A172 (cell line): ENCODE measurements at places on chromosomes 13 and 19. TPM values are rescaled to one million over a fixed set of nuclear protein-coding genes. Genes with fewer than 3 reads are reported as not detected.
A peak's percentile ranks its signal among the peaks of the same experiment; 100 is the strongest.

PNMA8B gene
- not detected in 2 replicates for total RNA-seq

GRCh38 chr19:31520633-31521032, 171.4 kb upstream of the TSHZ3 start:
- DNase-seq: no peak

GRCh38 chr19:10069046-10069445, 17.1 kb upstream of the SHFL start:
- peak; percentile 38 for DNase-seq

DNA sequence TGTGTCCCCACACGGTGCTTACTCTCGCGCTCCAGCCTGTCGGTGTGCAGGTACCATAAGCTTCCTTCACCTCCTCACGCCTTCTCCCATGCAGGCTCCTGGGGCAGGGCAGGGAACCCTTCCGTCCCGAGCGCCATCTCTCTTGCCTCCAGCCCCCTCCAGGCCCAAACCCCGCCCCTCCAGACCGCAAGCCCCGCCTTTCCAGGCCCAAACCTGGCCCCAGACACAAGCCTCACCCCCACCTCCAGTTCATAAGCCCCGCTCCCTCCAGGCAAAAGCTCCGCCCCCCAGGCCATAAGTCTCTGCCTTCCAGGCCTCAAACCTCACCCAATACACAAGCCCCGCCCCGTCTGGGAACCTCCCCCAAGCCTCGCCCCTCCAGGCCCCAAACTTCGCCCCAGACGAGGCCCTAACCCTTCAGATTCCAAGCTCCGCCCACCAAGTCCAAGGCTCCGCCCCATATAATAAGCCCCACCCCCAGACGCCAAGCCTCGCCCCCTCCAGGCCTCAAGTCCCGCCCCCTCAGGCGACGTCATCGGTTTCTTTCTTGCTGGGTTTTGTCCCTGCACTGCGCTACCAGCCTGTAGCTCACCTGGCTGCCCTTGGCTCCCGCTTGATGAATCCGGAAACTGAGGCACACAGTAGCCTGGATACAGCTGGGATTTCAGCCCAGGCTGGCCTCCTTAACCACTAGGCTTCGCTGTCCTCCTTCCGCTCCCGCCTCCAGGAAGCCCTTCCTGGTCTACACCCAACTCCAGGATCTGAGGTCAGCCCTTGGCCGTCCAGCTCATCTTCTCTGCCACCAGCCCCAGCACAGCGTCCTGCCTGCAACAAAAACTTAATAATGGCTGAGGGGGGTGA, 16.1 kb downstream of the MKNK2 start:
- DNase-seq: no peak

DNA sequence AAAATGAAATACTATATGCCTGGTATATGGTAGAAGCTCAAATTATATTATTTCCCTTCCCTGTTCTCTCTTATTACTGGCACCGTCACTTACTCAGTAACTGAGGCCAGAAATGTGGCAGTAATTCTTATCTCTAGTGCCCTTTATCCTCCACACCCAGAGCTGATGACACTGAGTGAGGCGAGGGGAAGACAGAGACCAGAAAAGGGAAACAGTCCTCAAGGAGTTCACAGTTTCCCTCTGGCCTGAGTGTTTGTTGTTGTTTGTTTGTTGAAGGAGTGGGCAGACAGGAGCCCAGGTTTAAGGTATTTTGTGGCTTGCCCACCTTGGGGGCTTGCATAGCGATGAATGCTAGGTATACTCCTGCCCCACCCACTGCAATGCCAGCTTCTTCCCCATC, 101.5 kb upstream of the FNDC3A start:
- no peak for DNase-seq

DNA sequence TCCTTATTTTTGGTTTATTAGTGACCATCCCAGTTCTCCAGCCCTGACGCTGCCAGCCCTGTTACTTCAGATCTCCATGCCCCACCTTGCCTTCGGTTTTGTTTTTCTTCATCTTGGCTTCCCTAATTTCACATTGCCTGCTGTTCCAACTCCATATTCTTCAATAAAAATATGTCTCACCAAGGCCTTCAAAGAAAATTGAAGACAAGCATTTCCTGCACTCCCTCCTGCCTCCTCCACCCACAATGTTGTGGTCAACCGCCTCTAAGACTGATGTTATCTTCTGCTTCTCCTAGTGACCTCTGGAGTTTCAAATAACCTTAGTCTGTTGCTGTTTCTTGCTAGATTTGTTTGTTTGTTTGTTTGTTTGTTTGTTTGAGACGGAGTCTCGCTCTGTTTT, 14.6 kb downstream of the PLD3 start:
- DNase-seq: no peak

- DNase-seq: no peak
These were observed 122.0 kb upstream of the FNDC3A start for GRCh38 chr13:48853728-48854102.

SLC17A7 gene
- 0.12 TPM in 1 of 2 replicates, not detected in the other for total RNA-seq

GRCh38 chr19:47445937-47446402, 25.7 kb downstream of the SLC8A2 start:
- no peak for DNase-seq

DNA sequence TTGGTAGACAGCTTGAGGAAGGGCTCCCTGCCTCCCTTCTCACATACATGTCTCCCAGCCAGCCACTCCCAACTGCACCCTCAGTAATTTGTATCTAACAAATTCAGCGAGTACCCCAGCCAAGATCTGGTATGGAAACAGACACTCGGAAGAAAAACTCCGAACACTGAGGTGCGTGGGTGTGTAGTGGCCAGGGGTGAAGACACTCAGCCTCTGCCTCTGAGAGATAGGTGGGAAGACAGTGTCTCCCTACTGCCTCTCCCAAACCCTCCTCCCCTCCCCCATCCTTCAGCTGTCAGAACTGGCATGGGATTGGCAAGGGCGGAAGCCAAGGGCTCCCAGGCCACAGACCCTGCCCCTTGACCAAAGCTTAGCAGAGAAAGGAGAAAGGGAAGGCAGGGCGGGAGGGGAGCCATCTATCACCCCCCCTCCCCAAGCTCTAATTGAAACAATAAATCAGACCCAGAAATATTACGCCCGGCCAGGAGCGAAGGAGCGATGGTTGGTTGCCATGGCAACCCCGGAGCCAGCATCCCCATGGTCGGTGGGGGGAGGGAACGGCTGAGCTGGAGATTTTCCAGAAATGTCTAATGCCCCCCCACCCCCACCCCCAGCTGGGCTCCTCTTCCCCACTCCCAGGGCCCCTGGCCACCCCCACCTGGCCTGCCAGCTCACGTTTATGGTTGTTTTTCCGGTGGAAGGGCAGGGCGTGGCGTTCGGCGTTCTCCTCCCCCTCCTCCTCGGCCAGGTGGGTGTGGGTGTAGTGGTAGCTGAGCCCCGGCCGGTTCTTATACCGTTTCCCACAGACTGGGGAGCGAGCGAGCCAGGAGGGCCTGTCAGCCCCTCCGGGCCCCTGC, 7.0 kb downstream of the DPF1 start:
- no peak for DNase-seq

DNA sequence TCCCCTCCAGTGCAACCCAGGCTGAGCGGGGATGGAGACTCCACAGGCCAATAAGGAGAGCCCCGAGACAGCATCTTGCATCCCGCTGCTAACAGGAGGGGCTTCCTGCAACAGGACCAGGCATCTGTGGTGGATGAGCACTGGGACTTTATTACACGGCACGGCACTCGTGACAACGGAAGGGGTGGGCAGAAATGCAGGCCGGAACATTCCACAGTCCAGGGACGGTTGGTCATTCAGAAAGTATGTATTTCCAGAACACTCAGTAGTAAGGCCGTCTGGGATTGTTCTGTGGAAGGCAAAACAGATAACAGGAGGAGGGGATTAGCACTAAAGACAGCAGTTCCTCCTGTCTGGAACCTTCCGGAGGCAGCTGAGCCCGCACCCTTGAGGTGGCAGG, 3.3 kb upstream of the TM6SF2 start:
- no peak for DNase-seq

MPV17L2 gene
- total RNA-seq: 17.1 and 40.0 TPM in 2 replicates

CAPNS1 gene
- 416 and 483 TPM in 2 replicates for total RNA-seq

NKG7 gene
- not detected in 2 replicates for total RNA-seq

GRCh38 chr13:27570906-27571305, 49.4 kb downstream of the LNX2 start:
- no peak for DNase-seq

DNA sequence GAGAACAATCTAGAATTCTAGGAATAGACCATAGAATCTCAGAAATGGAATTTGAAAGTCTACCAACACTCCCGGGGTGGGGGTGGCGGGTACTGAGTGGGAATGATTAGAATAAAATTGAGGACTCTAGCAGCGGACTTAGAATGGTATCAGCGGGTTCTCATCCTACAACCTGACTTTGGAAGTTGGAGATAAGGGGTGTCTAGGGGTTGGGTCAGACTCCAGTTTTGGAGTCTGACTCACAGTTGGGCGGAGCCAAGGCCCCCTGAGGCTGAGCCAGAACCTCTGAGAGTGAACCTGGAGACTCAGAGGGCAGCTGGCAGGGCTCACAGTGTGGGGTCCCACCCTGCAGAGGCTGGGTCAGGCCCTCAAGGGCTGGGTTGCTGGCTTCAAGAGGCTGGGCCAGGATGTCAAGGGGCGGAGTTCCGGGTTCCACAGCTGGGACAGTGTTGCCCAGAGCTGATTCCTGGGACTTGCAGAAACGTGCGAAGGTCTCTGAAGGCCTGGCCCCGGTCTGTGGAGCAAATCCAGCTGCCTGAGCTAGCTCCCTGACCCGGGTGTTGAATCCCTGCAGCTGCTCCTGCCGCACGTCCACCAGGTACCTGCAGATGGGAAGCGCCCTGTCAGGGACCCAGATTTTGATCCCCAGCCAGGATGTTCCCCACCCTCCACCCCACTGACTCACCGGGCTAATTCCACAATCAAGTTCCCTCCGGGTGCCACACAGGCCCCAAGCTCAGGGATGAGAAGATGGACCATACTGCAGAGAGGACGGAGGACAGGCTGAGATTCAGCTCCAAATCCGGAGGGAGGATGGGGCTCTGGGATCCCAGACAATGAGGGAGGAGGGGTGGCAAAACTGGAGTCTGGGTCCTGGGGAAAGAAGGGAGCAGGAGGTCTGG, 1.6 kb upstream of the TNNI3 start:
- DNase-seq: peak; percentile 93

DNA sequence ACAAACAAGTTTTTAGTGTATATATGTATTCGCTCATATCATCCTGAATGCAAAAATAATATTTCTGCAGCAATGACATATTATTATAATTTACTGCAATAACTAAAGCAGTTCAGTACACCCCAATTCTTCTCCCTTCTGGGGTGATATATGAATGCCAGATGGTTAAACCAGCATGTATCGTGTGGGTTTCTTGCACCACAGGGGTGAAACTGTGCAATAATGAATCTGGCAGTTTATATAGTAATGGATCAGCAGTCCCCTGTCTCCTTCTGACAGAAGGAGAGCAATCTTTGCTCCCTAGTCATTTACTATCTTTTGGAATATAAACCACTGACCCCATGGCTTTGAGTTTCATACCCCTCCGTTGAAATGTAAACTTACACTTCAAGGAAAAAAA, 228.6 kb upstream of the KLHL1 start:
- no peak for DNase-seq

GRCh38 chr19:51887522-51888498, at the start of gene ZNF577:
TSS of gene ZNF577 (minus strand) at chr19:51887951. CDS start at chr19:51880382, 7,569 bp downstream.
- DNase-seq: no peak

- no peak for DNase-seq
These were observed 240.9 kb downstream of the GPC5 start for GRCh38 chr13:91639330-91639729.

GRCh38 chr13:80011448-80012212, 329.3 kb downstream of the SPRY2 start:
- peak; percentile 55 for DNase-seq

FGF9 gene
- not detected in 2 replicates for total RNA-seq

DNA sequence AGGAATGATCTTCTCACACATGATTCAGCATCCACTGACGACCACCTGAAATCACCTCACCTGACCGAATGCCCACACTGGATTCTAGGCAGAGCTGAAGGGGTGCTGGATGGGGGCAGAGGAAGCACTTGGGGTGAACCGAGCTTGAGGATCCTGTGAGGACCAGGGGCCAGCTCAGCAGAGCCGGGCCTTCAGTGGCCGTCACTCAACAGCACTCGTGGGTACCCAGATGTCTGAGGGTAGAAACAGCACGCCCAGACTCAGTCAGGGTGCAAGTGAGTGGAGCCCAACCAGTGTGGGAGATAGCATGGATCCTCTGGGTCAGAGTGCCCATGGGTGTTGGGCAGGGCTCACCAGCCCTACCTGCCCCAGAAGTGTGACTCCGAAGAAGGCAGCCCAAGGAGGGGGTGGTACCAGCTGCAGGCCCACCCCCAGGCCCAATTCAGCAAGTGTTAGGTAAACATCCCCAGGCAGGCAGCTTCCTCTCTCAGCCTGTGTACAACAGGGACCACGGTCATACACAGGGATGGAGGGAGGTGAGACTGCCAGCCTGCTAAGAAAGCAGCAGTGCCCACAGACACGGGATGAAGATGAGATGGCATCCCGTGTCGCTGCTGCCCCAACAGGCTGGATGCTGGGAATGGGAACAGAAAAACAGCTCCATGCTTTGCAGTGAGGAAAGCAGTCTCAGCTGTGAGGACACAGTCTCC, 16.6 kb downstream of the GJA3 start:
- DNase-seq: no peak

GRCh38 chr19:45354241-45354842, 13.8 kb downstream of the KLC3 start:
- no peak for DNase-seq

- no peak for DNase-seq
These were observed 479.4 kb downstream of the PCDH20 start for GRCh38 chr13:60936281-60936680.

DNA sequence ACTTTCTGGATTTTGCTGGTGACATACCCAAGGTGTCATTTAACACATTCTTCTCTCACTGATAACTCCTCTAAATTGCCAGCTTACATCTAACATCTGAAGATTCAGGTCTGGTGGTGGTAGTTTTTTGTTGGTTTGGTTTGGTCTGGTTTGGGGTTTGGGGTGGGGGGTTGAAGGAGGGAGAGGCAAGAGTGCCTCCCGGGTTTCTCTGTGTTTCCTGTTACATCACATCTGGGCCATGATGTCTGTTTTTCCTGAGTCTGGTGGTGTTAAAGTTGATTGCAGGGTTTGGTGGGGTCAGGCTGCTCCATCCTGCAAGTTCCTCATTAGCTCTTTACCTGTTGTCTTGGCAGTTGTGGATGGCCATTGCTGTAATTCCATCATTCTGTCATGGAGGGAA, 155.8 kb upstream of the UBL3 start:
- DNase-seq: no peak

PALM3 gene
- total RNA-seq: 3.0 and 6.2 TPM in 2 replicates

- DNase-seq: no peak
These were observed 2.7 kb downstream of the PLAUR start for GRCh38 chr19:43667126-43667875.

GRCh38 chr13:108451121-108451520, 178.3 kb upstream of the MYO16 start:
- DNase-seq: no peak

RFPL4AL1 gene
- 1.6 TPM in 1 of 2 replicates, not detected in the other for total RNA-seq

ZNF723 gene
- total RNA-seq: 0.19 TPM in 1 of 2 replicates, not detected in the other

DNA sequence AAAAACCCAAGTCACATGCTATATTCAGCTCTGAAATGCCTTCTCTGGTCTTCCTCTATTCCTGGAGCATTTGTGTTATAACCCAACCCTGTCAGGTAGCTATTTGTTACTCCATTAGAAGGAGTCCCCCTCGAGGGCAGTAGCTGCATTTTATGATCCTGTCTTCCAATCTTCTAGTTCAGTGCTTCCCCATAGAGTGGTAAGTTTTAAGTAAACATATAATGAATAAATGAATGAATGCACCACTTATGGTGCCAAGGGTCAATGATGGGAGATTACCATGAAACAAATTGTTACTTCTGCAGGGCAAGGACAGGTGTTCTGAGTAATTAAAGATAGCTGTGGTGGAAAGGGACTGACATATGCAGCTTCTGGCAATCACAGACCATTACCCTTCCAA, 4.0 kb downstream of the RASL11A start:
- DNase-seq: no peak
